ENCODE measurements at places on chromosomes 3 and 15.

DNA sequence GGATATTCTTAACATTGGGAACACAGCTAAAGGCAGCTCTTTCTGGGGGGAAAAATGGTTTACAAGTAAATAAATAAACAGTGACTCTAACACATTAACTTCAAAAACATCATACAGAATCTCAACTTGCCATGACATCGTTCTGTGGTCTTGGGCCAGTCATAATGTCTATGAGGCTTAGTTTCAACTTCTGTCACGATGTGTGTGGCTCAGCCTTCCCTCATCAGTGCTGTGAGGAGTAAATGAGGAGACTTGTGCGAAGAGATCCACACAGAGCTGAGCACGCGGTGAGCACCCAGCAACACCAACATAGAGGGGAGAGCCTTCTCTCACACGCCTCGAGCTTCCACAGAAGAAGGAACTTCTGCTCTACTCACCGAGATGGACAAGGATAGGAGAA, 49.0 kb downstream of the DZIP1L start:
- no peak for DNase-seq

DNA sequence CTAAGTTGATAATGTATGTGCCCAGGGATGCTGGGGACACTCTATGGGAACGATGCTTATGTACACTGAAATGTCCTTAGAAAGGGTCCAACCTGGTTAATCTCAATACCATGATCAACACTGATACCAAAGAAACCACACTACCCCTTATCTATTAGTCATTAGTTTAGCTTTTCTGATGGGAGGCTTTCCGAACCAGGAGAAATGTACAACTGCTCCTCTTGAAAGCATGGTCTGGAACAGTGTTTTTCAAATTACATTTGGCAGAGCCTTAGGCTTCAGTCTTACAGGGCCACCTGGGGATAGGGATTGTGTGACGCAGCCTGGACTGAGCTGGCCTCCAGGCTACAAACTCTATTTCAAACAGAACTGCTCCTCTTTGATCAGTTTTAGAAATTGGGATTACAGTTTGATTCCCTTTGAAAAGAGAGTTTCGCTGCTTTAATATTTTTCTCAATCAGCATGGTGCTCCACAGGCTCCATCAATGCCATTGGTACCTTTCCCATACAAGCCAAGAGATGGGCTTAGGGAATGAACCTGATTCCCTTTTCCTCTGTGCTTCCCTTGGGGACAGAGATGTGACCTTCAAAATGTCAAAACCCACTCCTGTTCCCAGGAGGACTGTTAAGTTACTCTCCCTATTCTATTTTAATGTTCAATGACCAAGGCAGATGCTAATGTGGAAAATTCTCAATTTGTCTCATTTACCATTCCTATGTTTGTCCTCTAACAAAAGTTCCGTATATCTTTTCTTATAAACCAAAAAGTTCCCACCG, 296.0 kb upstream of the ADAMTS9 start:
- no peak for DNase-seq

DNA sequence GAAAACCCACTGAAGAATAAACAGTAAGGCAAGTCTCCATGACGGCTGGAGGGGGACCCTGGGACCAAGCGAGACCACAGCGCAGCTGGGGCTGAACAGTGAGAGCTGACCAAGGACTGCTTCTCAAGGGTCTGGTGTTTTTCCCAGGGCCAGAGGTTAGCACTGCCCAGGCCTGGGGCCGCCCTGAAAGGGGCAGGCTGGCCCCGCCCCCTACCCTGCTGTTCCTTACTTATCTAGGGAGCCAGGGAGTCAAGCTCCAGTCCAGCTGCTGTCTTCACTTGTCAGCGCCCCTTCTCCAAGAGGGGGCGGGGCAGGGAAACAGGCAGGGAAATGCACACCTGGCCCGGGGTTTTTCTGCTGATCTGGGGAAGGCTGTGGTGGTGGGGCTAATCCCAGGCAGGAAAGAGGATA, 51.6 kb upstream of the HACD2 start:
- DNase-seq: no peak

DNA sequence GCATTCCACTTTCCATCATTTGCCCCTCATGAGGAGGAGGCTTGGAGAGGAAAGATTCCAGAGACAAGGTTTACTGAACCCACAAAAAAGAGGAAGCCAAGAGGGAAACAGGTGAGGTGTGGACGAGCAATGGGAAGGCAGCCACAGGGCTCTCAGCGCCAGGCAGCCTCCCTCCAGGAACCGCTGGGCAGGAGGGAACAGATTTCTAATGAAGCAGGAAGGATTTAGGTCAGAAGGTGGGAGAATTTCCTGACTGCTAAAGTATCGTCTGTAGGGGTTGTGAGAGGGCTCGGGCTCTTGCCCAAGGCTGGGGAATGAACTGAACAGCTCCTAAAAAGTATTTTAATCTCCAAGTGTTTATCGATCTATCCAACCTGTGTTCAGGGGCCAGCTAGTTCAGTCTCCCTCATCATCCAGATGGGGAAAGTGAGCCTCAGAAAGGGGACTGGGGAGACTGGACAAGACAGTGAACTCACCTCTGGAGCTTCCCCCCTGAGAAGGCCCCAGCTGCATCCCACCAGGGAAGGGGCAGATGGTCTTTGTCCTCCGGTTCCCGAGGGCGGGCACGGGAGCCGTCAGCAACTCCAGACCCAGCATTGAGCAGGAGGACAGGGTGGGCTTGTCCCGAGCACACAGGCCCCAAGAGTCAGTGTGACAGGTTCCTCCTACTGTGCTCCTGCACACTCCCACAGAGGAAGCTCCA, 10.5 kb downstream of the LOXL1 start:
- DNase-seq: no peak

- no peak for DNase-seq
Observed at GRCh38 chr3:178277605-178278004, 258.6 kb upstream of the KCNMB2 start.
